ENCODE measurements at places on chromosomes 7 and 10. TPM values are rescaled to one million over a fixed set of nuclear protein-coding genes. Genes with fewer than 3 reads are reported as not detected.

GRCh38 chr7:139699640-139700504, 77.9 kb downstream of the HIPK2 start:
- no peak overlapping the region for H3K27ac ChIP-seq
- no peak for DNase-seq
- H3K27me3 ChIP-seq, result no peaks in the 10 kb centered on the region
- H3K4me1 ChIP-seq, result peaks cover 44% of the 10 kb centered on the region
- no peak overlapping the region for H3K4me3 ChIP-seq

DNA sequence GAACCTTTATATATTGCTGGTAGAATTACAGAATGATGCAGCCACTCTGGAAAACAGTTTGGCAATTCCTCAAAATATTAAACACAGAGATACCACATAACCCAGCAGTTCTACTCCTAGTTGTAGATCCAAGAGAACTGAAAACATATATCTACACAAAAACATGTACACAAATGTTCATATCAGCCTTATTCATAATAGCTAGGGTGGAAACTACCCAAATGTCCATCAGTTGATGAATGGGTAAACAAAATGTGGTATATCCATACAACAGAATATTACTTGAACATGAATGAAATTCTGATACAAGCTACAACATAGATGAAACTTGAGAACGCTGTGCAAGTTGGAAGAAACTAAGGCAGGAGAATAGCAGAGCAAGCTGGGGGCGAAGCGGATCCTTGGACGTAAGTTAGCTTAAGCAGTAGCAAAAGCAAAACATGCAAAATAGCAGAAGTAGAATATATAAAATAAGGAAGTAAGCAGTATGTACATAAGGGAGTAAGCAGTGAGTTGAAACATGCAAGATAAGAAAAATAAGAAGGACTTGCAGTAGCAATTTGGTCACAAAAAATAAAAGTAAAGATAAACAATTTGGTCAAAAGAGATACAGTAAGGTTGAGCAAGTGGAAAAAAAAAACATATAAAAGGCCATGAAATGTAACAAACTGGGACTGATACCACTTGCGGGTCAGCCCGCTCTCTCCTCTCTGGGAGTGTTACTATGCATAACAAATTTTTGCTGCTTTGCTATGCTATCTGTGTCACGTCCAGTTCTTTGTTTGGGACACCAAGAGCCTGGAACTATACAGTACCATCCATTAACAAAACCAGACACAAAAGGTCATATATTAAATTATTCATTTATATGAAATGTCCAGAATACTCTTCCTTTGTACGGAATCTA, 18.0 kb upstream of the HILPDA start:
- no peak for DNase-seq
- no peak overlapping the region for H3K4me3 ChIP-seq
- no peaks in the 10 kb centered on the region for H3K36me3 ChIP-seq
- no peak overlapping the region for H3K27ac ChIP-seq
- no peaks in the 10 kb centered on the region for H3K4me1 ChIP-seq
- no peaks in the 10 kb centered on the region for H3K27me3 ChIP-seq

HABP2 gene
- 25.6 TPM for total RNA-seq

DNA sequence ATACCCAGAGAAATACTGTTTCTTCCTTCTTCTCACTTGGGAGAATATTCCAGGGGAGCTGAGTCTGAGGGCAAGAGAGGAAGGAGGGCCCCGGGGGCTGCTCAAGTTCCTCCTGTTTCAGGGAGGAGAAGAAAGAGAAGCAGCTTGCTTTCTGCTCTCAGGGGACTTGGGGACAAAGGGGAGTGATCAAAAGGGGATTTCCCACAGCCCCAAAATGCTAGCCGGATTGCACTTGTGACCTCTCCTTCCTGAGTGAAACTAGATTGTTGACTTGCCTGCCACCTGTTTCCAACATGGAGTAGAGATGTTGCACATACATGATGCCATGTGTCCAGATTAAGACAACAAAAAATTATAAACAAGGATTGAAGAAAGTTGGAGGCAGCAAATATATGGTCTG, 28.7 kb upstream of the PDCD4 start:
- H3K27me3 ChIP-seq, result no peaks in the 10 kb centered on the region
- no peaks in the 10 kb centered on the region for H3K36me3 ChIP-seq
- no peak overlapping the region for H3K27ac ChIP-seq
- H3K4me1 ChIP-seq, result peaks cover 2% of the 10 kb centered on the region
